ENCODE measurements at places on chromosomes 7 and 10. TPM values are rescaled to one million over a fixed set of nuclear protein-coding genes. Genes with fewer than 3 reads are reported as not detected.

The TUBB8 gene
- total RNA-seq: 2.5 TPM

The FKBP9 gene
- 17.4 TPM for total RNA-seq

The COBL gene
- total RNA-seq: 4.2 TPM

The MACC1 gene
- total RNA-seq: 0.21 TPM

The NYAP1 gene
- total RNA-seq: 5.5 TPM

The EGR2 gene
- 0.14 TPM for total RNA-seq

The PCGF6 gene
- total RNA-seq: 22.4 TPM

DNA sequence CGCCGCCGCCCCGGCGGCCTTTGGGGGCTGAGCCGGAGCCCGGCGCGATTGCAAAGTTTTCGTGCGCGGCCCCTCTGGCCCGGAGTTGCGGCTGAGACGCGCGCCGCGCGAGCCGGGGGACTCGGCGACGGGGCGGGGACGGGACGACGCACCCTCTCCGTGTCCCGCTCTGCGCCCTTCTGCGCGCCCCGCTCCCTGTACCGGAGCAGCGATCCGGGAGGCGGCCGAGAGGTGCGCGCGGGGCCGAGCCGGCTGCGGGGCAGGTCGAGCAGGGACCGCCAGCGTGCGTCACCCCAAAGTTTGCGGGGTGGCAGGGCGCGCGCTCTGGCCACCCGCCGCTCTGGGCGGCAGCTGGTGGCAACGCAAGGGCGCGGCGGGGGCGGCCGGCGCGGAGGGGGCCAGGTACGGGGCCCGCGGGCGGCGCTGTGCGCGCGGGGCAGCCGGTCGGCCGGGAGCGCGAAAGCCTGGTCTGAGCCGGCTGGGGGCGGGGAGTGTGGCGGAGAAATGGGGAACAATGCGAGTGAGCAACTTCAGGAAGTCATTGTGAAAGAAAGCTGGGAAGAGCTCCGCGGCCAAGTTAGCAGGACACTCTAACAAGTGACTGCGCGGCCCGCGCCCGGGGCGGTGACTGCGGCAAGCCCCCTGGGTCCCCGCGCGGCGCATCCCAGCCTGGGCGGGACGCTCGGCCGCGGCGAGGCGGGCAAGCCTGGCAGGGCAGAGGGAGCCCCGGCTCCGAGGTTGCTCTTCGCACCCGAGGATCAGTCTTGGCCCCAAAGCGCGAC, at the start of gene IKZF1:
IKZF1 (plus strand) TSS at position 588 of the 782 bp plus-strand sequence. CDS start 14,346 bp downstream, outside the sequence.
- peak; percentile 78 for DNase-seq

- DNase-seq: peak; percentile 89
These were observed 855 bp downstream of the ATP6V1F start for GRCh38 chr7:128863433-128863989.

DNA sequence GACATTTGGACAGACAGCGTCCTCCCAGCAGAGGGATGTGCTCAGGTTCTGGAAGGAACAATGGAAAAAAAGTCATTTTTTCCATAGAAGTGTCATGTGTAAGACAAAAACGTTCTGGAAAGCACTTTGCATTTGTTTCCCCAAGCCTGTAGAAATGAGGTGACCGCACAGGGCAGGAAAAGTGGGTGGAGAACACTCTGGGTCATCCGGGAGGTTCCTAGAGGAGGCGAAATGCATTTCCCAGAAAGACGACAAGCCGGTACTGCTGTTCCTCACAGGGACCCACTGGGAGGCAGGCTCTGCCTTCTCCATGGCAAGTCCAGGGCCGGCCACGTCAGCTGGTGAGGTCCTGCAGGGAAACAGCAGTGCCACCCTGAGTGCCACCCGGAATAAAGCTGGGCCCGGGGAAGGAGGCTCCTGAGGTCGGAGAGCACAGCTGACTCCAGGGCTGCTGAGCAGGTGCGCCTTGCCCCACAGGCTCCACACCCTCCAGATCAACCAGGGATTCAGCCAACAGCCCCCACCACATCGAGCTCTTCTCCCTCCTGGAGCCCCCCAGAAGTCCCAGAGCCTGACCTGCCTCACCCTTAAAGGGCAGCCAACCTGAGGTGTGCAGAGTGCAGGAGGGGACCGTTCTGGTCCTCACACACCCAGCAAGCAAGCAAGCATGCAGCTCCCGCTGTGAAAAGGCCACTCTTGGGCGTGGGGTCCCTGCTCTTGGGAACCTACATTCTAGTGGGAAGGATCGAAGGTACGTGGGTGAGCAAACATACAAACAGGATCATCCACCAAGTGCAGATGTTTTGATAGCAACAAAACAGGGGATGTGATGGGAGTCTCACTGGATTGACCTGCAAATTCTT, 28.8 kb upstream of the INPP5A start:
- DNase-seq: peak; percentile 52

- no peak for DNase-seq
These were observed 10.9 kb upstream of the PFKP start for GRCh38 chr10:3056280-3057037.

- no peak for DNase-seq
These were observed 168.2 kb downstream of the SND1 start for GRCh38 chr7:127819975-127820731.

DNA sequence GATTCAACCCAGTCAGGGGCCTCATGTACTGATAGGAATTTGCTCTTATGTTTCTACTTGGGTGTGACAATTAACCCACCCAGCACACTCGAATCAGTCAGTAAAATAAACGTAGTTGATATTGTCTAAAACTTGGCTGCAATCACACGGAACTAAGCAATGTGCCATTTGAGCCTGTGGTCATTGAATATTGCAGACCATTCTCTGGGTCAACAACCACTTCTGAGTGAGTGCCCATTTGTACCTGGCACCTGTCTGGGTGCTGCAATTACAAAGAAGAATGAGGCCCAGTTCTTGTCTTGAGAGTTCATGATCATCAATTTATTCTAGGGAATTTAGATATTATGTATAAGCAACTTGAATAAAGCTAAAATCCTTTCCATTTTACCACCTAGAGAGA, 29.8 kb downstream of the NPY start:
- DNase-seq: no peak

- peak; percentile 43 for DNase-seq
These were observed 22.4 kb upstream of the FOXK1 start for GRCh38 chr7:4659551-4660286.

- DNase-seq: no peak
These were observed 16.4 kb downstream of the PARD3 start for GRCh38 chr10:34798654-34799053.

Measured in H7 (cell line).